ENCODE measurements at places on chromosomes 16 and 17.

DNA sequence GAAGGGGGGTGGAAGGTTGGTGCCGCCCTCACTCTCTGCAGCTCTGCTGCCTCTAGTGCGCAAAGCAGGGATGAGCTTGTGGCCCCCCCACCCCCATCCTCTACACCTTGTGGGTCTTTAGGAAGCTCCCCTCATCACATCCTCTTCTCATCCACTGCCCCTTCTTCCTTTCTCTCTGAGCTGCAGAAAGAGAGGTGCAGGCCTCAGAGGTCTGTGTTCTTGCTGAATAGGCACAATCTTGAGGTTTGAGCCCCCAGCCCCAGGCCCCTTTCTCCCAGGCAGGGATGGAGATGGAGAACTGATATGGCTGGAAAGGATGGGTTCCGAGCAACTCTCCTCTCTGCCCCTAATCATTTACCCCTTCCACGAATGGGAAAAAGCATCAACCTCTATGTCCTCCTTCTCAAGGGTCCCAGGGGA lies 2.6 kb downstream of the CACNA1G start:
- DNase-seq, result no peak

DNA sequence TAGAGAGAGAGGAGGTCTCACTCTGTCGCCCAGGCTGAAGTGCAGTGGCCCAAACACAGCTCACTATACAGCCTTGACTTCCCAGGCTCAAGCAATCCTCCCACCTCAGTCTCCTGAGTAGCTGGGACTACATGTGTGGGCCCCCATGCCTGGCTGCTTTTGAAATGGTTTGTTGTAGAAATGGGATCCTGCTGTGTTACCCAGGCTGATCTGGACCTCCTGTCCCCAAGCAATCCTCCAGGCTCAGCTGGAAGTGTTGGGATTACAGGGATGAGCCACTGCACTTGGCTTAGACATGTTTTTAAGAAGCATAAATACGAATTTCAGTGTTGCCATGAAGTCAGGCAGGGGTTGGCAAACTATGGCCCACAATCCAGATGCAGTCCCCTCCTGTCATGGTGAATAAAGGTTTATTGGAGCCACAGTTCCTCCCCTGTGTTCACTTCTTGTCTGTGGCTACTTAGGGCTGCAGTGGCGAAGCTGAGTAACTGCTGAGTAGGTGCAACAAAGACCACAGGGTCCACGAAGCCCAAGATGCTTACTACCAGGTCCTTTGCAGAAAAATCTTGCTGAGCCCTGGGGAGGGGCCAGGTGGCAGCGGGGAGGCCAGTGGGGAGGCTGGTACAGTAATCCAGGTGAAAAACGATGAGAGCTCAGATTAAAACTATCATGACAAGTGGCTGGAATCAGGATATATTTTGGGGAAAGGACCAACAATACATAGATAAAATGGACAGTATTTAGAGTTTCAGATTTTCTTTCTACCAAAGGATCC lies 35.2 kb downstream of the TNFRSF13B start:
- DNase-seq, result no peak

GRCh38 chr16:74747-75334 lies 2.4 kb upstream of the RHBDF1 start:
- no peak for DNase-seq

- DNase-seq, result no peak
Measured at GRCh38 chr16:30829130-30830071, 42.4 kb upstream of the ZNF629 start.

- DNase-seq, result no peak
Measured at GRCh38 chr17:33436321-33436720, 143.2 kb upstream of the ASIC2 start.

DNA sequence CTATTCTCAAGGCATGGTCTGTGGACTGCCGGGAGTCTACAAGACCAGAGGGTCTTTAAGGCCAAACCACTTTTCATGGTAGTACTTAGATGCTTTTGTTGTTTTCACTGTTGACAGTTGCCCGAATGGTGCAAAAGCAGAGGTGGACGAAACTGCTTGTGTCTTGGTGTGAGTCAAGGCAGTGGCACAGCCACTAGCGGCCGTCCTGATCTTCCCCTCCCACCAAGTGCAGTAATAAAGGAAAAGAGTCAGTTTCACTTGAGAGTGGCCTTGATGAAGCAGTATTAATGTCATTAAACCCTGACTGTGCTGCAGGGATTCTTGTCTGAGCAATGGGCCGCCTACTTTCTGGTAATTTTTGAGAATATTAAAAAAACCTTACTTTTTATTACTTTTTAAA lies 109.1 kb downstream of the PRKCA start:
- DNase-seq, result no peak

GRCh38 chr16:75075688-75076268 lies 40.8 kb downstream of the LDHD start:
- no peak for DNase-seq

DNA sequence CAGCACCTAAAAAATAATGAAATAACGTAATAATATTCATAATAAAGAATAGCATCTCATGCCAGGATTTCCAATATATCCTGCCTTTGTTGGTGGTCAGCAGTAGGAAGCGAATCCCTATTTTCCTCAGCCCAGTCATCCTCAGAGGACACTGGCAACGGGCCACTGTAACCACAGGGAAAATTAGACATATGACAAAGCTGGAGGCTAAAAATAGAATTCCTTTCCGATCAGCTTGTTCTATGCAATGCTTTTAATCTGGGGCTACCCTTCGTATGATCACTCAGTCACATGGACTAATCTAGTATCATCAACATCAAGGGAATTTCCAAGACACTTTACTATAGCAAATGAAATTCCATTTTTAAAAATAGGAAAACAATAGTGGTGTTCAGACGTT lies 246.9 kb upstream of the KCNJ16 start:
- DNase-seq, result no peak

- DNase-seq, result no peak
Measured at GRCh38 chr16:89062389-89063345, 31.0 kb upstream of the ACSF3 start.

DNA sequence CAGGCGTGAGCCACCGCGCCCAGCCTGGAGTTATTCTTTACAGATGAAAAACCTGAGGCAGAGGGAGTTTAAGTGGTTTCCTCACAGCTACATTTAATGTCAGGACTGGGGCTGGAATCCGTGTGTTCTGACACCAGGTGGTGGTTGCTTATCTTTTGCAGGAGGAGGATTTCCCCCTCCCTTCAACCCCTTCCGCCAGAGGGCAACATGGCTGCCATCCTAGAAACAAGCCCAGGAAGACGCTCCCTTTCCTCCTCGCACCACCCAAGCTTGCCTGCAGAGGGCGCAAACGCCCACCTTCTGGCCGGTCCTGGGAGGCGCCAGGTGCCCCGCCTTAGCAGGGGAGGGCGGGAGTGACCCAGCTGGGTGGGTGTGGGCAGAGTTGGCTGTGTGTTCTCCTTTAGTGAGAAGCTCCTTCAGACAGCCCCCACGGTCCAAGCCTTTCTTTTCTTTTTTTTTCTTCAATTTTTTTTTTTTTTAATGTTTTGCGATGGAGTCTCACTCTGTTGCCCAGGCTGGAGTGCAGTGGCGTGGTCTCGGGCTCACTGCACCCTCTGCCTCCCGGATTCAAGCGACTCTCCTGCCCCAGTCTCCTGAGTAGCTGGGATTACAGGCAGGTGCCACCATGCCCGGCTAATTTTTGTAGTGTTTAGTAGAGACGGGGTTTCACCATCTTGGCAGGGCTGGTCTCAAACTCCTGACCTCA lies 9.9 kb upstream of the RAP1GAP2 start:
- peak; percentile 94 for DNase-seq

DNA sequence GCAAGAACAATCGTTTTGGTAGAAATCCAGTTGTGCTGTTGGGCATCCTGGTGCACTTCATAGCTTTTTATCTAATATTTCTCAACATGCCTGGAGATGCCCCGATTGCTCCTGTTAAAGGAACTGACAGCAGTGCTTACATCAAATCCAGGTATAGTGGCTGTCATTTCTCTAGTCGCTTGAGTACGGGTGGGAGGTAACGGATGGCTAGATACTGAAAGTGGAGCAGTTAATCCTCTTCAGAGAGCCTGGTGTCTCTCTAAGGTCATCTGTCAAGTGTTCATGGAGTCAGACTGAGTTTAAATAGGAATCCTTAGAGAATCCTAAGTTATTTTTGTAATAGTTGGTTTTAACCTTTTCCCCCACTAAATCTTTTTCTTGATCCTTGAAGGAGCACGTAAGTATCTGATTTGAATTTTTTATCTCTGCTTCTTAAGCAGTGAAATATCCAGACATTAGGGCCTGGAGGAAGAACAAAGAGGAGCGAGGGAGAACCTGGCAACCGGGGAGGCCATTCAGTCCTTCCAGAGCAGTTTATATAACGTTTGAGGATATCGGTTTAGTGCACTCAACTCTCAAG lies 37.2 kb downstream of the MFSD11 start:
- DNase-seq, result no peak

- DNase-seq, result no peak
Measured at GRCh38 chr17:50451943-50452629, 16.6 kb downstream of the CHAD start.

DNA sequence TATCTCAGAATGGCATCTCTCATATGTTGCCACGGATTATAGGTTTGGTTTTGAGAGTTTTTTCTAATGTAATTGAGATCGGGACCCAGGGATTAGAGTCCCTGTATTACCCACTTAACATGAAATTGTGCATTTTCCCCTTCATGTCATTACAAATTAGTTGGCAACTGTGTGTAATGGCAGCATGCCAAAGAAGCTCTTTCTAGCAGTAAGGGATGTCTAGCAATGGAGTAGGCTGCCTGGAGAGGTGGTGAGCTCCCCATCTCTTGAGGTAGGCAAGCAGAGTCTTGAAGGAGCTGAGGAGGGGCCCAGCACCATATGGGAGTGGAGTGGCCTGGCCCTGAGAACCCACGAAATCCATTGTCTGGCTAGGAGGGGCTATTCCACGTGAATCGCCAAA lies 10.0 kb upstream of the KATNB1 start:
- DNase-seq, result no peak

GRCh38 chr16:75017670-75018525 lies 19.1 kb downstream of the ZNRF1 start:
- no peak for DNase-seq

- no peak for DNase-seq
Measured at GRCh38 chr17:38709104-38709820, 4.2 kb downstream of the MLLT6 start.

DNA sequence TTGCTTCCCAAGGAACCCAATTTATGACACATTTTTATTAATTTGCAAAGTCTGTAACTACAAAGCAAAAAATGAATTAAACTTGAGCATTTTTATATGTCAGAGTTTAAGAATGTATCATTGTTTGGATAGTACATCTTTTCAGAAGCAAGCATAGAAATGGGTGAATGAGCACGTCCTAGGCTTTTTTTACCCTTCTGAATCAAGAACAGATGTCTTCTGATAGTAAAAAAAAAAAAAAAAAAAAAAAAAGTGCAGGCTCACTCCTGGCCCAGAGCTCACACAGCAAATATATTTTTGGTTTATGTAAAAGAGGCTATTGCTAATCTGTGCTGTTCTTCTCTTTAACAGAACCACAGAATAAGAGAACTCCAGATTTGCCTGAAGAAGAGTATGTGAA lies 6.3 kb downstream of the TERF2IP start:
- DNase-seq, result no peak

DNA sequence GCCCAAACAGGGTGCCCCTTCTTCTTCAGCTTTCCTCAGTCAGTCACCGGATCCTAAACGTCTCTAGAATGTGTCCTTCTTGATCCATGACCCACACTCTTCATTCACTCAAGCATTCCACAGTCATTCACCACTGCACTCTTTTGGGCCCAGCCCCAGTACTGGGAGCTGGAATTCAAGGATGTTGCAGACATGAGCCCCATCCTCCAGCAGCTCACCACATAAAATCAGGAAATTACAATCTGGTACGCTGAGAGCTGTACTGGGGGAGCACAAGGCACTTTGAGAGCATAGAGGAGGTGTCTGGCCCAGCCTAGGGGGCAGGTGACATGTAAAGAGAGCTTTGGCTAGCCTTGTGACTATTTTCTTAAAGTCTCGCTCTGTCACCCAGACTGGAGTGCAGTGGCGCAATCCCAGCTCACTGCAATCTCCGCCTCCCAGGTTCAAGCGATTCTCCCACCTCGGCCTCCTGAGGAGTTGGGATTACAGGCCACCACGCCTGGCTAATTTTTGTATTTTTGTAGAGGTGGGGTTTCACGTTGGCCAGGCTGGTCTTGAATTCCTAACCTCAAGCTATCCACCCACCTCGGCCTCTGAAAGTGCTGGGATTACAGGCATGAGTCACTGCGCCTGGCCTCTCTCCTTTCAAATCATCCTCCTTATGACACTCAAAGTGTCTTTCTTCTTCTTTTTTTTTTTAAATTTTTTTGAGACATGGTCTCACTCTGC lies 18.7 kb downstream of the CES4A start:
- no peak for DNase-seq

DNA sequence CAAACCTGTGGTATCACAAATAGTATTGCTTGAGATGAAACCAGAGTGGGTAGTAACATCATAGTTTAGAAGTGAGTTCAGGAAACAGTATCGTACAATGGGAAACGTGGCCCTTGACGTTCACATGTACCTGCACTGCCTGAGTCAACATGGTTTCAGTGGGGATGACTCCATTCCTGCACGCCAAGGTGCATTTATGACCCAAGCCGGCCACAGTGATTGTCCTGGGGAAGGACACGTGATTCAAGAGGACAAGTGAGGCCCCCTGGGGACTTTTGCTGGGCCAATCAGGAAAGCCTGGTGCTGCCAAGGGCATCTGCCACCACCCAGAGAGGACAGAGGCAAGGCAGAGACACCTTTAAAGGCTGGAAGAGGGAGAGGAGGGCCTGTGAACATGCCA lies 119.2 kb downstream of the AXIN2 start:
- no peak for DNase-seq
